ENCODE measurements at places on chromosomes 1 and 21.

DNA sequence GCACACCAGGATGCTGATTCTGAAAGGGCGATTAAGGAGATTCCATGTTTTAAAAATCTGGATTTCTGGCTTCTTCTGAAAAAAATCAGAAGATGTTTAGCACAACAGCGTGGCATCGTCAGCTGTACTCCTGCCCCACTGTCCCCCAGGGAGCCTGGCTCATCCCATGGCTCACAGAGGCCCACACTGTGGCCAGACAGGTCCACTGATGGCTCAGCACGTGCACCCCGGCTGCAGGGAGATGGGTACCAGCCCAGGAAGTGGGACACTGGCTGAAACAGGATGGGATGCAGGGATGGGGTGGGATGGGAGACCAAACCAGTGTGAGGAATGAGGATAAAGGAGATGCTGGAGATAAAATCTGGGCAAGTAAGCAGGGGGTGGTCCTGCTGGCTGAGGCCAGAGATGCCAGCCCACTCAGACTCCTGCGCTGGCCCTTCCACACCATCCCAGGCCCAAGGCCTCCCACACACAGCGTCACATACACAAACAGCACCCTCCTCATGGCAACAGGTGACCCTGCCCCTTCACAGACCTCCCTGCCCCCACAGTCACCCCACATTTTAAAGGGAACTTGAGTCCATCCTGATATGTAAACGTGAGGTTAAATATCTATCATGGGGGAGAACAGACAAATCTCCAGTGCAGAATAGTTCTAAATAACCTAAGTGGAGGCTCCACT, 23.9 kb upstream of the SAMD11 start:
- H3K27me3 ChIP-seq, result peaks cover 4% of the 10 kb centered on the region
- DNase-seq, result no peak
- H3K4me1 ChIP-seq, result no peaks in the 10 kb centered on the region
- no peak overlapping the region for H3K27ac ChIP-seq
- no peak overlapping the region for H3K4me3 ChIP-seq
- no peaks in the 10 kb centered on the region for H3K36me3 ChIP-seq

- no peaks in the 10 kb centered on the region for H3K27me3 ChIP-seq
- H3K4me1 ChIP-seq, result peaks cover 39% of the 10 kb centered on the region
- peak overlapping the region; percentile 42 for H3K27ac ChIP-seq
- H3K36me3 ChIP-seq, result peaks cover 13% of the 10 kb centered on the region
- DNase-seq, result no peak
- H3K4me3 ChIP-seq, result peak overlapping the region; percentile 20
Observed at GRCh38 chr1:153611356-153611755, 1.6 kb downstream of the S100A16 start.

- no peak overlapping the region for H3K4me3 ChIP-seq
- DNase-seq, result no peak
- no peaks in the 10 kb centered on the region for H3K36me3 ChIP-seq
- no peaks in the 10 kb centered on the region for H3K4me1 ChIP-seq
Observed at GRCh38 chr1:232925421-232926220, 24.8 kb upstream of the NTPCR start.

DNA sequence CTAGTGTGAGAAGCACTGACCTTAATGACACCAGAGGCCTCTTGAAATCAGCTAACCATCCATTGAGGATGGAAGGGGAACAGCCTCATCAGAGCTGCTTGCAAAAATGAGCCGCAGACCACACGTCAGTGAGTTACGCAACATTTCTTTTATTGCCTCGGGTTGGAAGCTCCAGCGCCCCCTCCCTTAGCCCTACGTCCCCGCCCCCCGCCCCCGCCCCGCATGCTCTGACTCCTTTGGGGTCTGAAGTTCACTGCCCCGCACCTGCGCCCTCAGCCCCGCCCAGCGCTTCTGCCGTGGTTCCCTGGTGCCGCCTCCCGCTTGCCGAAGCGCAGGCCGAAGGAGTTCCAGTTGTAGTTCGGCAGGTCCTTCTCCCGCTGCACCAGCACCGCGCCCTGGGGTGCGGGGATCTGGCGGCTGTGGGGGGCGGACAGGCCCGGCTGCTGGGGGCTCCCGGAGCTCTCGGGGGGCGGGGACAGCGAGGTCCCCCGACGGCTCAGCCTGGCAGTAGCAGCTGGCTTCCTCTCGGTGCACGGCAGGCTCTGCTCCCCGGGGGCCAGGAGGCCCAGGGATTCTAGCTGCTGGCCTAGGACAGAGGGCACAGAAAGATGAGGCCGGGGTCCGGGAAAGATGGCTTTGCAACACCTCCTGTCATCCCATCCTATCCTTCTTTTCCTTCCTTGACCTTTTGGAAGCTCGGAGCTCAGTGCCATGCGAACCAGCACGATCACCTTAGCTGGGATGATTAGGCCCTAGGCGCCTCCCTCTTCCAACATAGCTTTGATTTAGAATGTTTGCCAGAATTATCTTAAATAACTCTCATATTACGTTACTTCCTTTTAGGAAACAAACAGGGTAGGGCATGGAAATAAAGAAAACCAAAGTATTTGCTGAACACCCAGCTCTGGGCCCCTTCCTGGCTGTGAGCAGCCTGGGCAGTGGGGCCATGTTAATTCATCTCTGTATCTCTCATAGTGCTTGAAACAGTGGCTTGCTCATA, 5.8 kb downstream of the KISS1 start:
- H3K36me3 ChIP-seq, result no peaks in the 10 kb centered on the region
- DNase-seq, result peak; percentile 81
- peaks cover 32% of the 10 kb centered on the region for H3K4me1 ChIP-seq

DNA sequence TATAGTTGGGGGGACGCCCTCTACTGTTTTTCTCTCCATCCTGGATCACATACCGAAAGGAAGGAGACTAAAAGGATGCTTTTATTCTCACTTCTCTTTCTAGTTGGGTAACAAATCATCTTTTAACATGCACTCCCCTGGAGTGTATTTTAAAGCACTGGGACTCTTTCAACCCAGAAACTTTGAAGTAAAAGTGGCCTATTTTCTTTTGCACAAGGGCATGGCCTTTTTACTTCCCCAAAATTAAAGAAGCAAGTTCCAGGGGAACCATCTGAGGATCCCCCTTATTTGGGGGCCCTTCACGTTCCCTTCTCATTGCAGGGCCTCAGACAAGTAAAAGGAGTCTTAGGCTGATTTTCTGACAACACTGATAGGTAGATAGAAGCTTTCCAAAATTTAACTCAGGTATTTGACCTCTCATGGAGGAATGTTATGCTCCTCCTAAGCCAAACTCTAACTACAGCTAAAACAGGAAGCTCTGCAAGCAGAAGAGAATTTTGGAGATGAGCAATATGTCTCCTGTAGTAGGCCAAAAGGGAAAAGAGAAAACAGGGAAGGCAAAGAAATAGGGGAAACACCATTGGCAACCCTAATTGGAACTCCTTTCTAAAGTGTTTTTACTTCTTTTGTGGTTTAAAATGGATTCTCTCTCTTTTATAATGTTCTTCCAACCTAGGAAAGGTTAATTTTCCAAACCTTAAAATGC, 8.9 kb upstream of the CD46 start:
- DNase-seq, result no peak
- no peak overlapping the region for H3K4me3 ChIP-seq
- H3K27ac ChIP-seq, result no peak overlapping the region
- H3K27me3 ChIP-seq, result no peaks in the 10 kb centered on the region
- no peaks in the 10 kb centered on the region for H3K36me3 ChIP-seq

GRCh38 chr1:215397106-215397505, 170.0 kb upstream of the KCTD3 start:
- no peaks in the 10 kb centered on the region for H3K4me1 ChIP-seq
- no peaks in the 10 kb centered on the region for H3K36me3 ChIP-seq
- no peaks in the 10 kb centered on the region for H3K27me3 ChIP-seq

GRCh38 chr1:185860311-185860710, 126.1 kb downstream of the HMCN1 start:
- H3K27ac ChIP-seq, result no peak overlapping the region
- H3K4me3 ChIP-seq, result no peak overlapping the region
- DNase-seq, result no peak
- no peaks in the 10 kb centered on the region for H3K36me3 ChIP-seq
- peaks cover 36% of the 10 kb centered on the region for H3K4me1 ChIP-seq

GRCh38 chr1:208923946-208924720, 659.4 kb upstream of the CAMK1G start:
- H3K4me1 ChIP-seq, result peaks cover 8% of the 10 kb centered on the region
- no peaks in the 10 kb centered on the region for H3K36me3 ChIP-seq
- no peak for DNase-seq
- H3K4me3 ChIP-seq, result no peak overlapping the region
- no peak overlapping the region for H3K27ac ChIP-seq

DNA sequence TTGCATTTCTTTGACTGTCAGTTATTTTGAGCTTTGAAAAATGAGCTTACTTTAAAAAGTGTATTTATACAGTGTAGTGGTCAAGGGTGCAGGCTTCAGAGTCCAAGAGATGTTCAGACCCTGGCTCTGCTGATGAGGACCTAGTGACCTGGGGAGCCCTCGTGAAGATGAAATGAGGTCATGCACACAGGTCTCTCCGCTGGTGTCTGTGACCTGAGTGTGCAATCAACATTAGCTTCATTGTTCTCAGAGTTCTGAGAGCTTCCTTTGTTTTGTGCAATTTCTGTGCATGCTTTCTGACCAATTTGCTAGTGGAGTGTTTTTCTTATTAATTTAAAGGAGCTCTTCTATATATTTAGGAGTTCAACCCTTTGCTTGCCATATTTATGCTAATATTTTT, 71.3 kb downstream of the RIPK4 start:
- H3K27me3 ChIP-seq, result no peaks in the 10 kb centered on the region
- H3K4me3 ChIP-seq, result no peak overlapping the region
- H3K27ac ChIP-seq, result no peak overlapping the region
- H3K36me3 ChIP-seq, result no peaks in the 10 kb centered on the region
- DNase-seq, result no peak
- H3K4me1 ChIP-seq, result no peaks in the 10 kb centered on the region

- H3K27me3 ChIP-seq, result no peaks in the 10 kb centered on the region
- no peaks in the 10 kb centered on the region for H3K36me3 ChIP-seq
- H3K4me1 ChIP-seq, result peaks cover 2% of the 10 kb centered on the region
- no peak for DNase-seq
- no peak overlapping the region for H3K27ac ChIP-seq
Observed at GRCh38 chr1:40435471-40435870, 14.8 kb upstream of the ZFP69B start.

GRCh38 chr1:20735581-20736111, 3.1 kb upstream of the SH2D5 start:
- H3K4me3 ChIP-seq, result no peak overlapping the region
- peaks cover 2% of the 10 kb centered on the region for H3K36me3 ChIP-seq
- no peak overlapping the region for H3K27ac ChIP-seq

- peaks cover 18% of the 10 kb centered on the region for H3K4me1 ChIP-seq
- H3K4me3 ChIP-seq, result no peak overlapping the region
- peaks cover 12% of the 10 kb centered on the region for H3K27me3 ChIP-seq
- peak; percentile 40 for DNase-seq
Observed at GRCh38 chr21:42781150-42781970, 98.0 kb downstream of the WDR4 start.

DNA sequence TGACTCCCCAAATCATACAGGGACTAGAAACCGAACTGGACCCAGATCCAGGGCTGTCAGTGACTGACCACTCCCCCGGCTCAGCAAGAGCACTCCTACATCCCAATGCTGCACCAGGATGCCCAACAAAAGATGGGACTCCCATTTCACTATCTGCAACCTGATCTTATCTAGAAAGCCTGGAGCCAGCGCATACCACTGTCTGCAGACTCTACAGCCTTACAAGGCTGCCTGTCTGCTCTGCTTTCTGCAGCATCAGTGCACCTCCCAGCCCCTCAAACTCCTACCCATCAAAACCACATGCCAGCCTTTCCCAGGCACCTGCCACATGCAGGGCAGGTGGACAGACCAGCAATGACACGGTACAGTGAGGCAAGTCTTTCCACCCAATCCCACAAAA, 52.2 kb downstream of the SSBP3 start:
- peaks cover 2% of the 10 kb centered on the region for H3K36me3 ChIP-seq
- H3K27ac ChIP-seq, result no peak overlapping the region
- DNase-seq, result no peak
- H3K4me1 ChIP-seq, result peaks cover 10% of the 10 kb centered on the region

- H3K27me3 ChIP-seq, result no peaks in the 10 kb centered on the region
- H3K36me3 ChIP-seq, result no peaks in the 10 kb centered on the region
- no peak overlapping the region for H3K4me3 ChIP-seq
- H3K27ac ChIP-seq, result no peak overlapping the region
- no peak for DNase-seq
Observed at GRCh38 chr1:104467590-104467989, 717.9 kb downstream of the AMY1C start.

DNA sequence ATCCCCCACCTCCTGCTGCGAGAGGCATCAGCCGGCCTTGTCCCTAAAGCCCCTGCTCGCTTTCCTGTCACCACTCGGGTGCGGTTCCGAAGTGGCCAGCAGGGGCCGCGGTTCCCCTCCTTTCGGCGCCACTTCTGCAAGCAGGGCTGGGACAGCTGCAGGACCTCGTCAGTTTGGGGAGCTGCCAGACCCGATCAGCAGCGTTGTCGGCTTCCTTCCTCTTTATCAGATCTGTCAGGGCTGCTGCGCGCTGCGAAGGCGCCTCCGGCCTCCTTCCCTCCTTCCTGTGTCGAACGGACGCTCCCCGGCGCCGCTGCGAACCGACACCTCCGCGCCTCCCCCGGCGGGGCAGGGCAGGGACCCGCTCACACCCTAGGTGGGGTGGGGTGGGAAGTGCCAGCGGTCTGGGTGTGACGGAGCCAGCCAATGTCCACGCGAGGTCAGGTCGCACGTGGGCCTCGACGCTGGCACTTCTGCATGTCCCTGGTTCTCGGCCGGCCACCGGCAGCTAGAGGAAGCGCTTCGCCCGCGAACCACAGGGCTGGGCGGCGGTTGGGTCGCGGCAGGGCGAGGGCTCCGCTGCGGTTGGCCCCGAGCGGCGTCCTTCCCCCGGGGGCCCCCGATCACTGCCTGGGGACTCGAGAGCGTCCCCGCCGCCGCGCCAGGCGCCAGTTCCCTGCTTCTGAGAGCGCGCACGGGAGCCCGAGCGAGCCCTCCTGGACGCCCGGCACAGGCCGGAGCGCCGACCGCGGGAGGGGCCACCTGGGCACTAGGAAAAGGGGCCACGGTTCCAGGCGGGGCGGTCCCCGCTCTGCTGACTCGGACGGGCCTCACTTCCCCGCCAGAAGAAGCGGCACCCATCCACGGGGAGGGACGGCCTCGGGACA, 81.8 kb downstream of the RUNX3 start:
- H3K36me3 ChIP-seq, result no peaks in the 10 kb centered on the region
- peak overlapping the region; percentile 43 for H3K4me3 ChIP-seq
- peak; percentile 90 for DNase-seq
- no peaks in the 10 kb centered on the region for H3K27me3 ChIP-seq
- H3K4me1 ChIP-seq, result peaks cover 23% of the 10 kb centered on the region

- H3K4me3 ChIP-seq, result no peak overlapping the region
- no peaks in the 10 kb centered on the region for H3K4me1 ChIP-seq
- H3K27ac ChIP-seq, result no peak overlapping the region
- no peak for DNase-seq
Observed at GRCh38 chr1:69451196-69451595, 116.5 kb upstream of the LRRC7 start.

All from endothelial cell of umbilical vein (primary cell).